ENCODE measurements at places on chromosomes 13 and 19.

- DNase-seq, result no peak
Measured at GRCh38 chr19:12955996-12956395, 1.0 kb downstream of the GADD45GIP1 start.

DNA sequence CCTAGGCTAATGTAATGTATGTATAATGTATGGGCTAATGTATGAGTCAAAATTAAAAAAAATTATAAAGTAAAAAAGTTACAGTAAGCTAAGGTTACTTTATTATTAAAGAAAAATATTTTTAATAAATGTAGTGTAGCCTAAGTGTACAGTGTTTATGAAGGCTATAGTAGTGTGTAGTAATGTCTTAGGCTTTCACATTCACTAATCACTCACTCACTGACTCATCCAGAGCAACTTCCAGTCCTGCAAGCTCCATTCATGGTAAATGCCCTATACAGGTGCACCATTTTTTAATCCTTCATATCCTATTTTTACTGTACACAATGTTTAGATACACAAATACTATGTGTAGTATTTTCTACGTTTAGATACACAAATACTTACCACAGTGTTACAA is 1.8 kb upstream of the TMEM272 start:
- no peak for DNase-seq

- no peak for DNase-seq
Measured at GRCh38 chr13:32582281-32582680, 4.0 kb upstream of the PDS5B start.

- no peak for DNase-seq
Measured at GRCh38 chr19:16470911-16471811, 609 bp downstream of the EPS15L1 start.

DNA sequence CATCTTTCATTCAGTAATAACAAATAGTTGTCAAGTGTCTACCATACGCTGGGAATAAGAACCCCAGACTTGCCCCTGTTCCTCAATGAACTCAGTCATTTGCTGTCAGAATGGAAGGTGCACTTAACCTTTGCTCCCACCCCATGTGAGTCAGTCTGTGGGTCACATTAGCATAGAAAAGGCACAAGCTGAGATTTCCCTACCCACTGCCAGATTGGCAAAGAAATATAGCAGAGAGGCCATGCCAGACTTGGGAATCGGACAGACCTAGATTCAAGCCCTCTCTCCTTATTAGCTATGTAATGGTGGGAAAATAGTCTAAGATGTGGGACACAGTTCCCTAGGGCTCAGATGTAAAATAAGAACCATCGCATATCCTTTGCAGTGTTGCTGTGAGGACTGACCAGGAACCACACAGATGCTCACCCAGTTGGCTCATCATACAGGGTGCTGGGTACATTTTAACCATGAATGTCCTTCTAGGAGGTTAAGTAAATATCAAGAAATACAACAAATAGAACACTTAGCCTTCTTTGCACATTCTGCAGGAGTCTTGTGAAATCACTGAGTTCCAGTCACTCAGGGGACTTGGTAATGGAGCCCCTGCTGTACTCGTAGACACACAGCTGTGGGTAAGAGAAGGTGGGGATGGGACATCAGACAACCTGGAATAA is 218.2 kb downstream of the FGF14 start:
- no peak for DNase-seq

- DNase-seq, result no peak
Measured at GRCh38 chr13:23792680-23793079, 96.5 kb downstream of the MIPEP start.

- no peak for DNase-seq
Measured at GRCh38 chr19:10407096-10407495, 3.8 kb upstream of the CDC37 start.

- DNase-seq, result no peak
Measured at GRCh38 chr13:39516096-39516495, 86.9 kb downstream of the LHFPL6 start.

GRCh38 chr13:100658363-100658762 is 16.2 kb downstream of the TMTC4 start:
- DNase-seq, result no peak

DNA sequence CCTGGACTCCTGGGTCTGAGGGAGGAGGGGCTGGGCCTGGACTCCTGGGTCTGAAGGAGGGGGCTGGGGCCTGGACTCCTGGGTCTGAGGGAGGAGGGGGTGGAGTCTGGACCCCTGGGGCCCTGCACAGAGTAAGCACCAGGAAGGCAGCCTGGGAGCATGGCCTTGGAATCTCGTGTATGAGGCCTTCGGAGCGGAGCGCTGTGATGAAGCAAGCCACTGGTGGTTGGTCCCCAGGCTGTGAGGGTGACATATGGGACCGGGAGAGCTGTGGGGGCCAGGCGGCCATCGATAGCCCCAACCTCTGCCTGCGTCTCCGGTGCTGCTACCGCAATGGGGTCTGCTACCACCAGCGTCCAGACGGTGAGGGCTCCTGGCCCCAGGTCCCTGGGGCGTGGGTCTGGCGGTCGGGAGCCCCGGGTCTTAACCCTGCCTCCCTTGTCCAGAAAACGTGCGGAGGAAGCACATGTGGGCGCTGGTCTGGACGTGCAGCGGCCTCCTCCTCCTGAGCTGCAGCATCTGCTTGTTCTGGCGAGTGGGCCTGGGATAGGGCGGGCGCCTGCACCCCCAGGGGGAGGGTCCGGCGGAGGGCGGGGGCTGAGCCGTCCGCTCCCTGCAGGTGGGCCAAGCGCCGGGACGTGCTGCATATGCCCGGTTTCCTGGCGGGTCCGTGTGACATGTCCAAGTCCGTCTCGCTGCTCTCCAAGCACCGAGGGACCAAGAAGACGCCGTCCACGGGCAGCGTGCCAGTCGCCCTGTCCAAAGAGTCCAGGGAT is 918 bp downstream of the TMEM190 start:
- DNase-seq, result no peak

- no peak for DNase-seq
Measured at GRCh38 chr13:79500829-79501228, 19.9 kb downstream of the NDFIP2 start.

- no peak for DNase-seq
Measured at GRCh38 chr19:29785955-29786589, 25.7 kb upstream of the CCNE1 start.

Data from stimulated activated CD4-positive, alpha-beta T cell treated with anti-CD3 and anti-CD28 coated beads, Interleukin-15, amount 100 ng/mL, for 1 hour (primary cell).